ENCODE measurements at places on chromosomes 5 and 9. TPM values are rescaled to one million over a fixed set of nuclear protein-coding genes. Genes with fewer than 3 reads are reported as not detected.

Gene IFNA21
- total RNA-seq = not detected

Gene ERMP1
- total RNA-seq = 10.7 TPM

Gene PTGR1
- total RNA-seq = 91.0 TPM

Gene CYLC2
- not detected for total RNA-seq

Gene BRINP1
- under 0.01 TPM for total RNA-seq

Gene SLC28A3
- total RNA-seq = 1.2 TPM

Gene F2RL2
- total RNA-seq = 1.1 TPM
